ENCODE measurements at places on chromosomes 6 and 20. TPM values are rescaled to one million over a fixed set of nuclear protein-coding genes. Genes with fewer than 3 reads are reported as not detected.

GRCh38 chr6:153058291-153058690, 55.8 kb upstream of the MTRF1L start:
- no peak for DNase-seq

DNA sequence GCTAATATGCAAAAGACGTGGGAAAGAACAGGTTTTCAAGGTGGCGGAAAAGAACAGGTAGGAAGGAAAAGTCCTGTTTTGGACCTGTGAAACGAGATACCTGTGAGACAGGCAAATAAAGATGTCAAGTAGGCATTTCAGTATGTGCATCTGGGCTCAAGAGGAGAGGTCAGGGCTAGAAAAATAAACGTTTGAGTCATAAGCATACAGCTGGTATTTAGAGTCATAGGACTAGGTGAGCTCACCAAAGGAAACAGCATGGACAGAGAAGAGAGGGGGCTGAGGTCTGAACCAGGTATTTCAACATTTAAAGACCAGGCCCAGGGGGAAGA, 14.9 kb downstream of the MTFR2 start:
- no peak for DNase-seq

GRCh38 chr6:36914227-36914794, 28.6 kb downstream of the C6orf89 start:
- DNase-seq, result no peak

DNA sequence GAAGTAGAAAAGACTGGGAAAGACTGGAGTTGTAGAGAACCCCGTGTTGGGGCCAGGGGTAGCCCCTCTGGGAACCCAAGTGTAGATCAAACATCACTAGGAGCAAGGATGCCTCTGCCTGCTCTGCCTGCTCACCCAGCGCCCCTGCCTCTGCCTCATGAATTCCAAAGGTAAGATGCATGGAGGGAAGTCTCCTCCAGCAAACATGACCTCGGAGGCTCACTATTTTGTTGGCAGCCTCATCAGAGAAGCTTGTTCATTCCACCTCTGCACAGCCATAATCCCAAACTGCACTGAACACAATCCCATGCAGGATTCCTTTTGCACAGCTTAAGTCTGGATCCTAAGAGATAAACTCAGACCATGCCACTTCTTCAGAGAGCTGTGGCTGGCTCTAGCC, 4.9 kb downstream of the FRS3 start:
- no peak for DNase-seq

GRCh38 chr6:165110860-165111259, 198.5 kb downstream of the C6orf118 start:
- no peak for DNase-seq

DNA sequence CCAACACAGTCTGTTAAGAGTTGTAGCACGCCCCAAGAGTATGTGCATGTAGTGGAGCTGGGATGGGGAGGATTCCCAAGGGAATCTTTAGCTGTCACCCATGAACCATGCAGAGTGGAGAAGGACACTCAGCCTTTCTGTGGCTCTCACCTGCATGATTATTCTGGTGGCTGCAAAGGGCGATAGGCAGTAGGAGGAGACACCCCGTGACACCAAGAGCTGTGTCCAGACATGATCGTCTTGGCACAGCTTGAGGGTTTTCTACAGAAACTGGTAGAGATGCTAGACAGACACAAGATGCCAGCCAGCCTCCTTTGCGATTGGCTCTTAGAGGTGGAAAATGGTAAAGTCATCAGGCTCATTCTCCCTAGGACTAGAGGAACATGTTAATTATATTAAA, 3.1 kb upstream of the CSE1L start:
- DNase-seq, result no peak

DNA sequence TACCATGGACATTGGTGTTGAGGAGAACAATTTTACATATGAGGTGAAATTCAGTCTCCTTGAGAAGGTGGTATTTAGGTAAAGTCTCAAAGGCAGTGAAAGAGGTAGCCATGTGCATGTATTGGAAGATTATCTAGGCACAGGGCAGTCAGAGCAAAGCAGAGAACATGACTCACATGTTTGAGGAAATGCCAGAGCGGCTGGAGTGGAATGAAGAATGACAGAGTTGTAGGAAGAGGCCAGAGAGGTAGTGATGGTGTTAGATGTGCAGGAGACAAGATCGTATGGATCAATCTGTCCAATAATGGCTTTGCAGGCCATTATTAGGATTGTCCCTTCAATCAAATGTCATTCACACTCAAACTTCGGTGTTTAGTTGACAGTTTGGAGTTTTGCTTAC, 449.4 kb upstream of the PTCHD4 start:
- DNase-seq, result no peak

DNA sequence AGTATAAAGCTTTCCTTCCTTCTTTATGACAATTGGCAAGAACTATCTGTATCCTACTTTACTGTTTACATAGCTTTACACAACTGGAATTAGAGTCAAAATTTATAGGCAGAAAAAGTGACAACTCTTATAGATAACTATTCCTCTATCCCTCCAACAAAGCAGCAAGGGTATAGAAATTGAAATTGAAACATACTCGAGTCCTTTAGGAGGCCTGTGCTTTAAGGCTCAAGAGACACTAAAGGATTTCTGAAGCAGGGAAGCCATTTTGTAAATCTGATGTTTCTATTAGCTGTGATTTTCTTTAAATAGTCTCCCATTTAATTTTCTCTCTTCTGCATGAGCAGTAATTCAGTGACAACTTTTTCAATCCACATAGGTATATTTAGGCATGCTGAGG, 567.6 kb upstream of the MAN1A1 start:
- no peak for DNase-seq

DNA sequence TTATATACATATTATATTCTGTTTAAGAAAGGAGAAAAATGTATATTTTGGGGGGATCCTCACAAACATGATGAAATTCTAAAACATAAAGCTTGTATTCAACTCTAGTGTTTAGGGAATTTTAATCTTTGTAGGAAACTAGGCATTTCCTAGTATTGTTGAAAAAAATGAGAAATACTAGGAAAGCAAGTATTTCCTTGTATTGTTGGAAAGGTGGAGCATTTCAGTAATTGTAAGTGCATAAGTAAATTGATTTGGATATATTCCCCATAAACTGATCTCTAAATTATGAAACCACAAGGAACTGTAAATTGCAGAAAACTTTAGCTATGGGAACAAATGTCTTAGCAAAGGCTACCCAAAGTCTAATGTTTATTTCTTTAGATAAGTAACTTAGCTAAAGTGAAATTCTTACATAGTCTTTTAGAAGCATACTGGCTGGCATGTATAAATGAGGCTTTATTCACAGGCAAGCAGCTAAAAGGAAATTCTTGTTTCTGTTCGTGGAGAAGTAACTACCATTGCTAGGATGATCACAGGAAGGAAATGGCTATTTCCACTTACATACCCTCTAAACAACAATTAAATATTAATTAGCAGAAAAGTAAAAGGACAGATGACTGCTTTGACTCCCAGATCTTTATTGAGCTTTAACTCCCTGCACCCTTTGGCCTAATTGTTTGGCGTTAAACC, 19.9 kb upstream of the NRN1 start:
- DNase-seq, result no peak

GRCh38 chr6:121816906-121817540, 381.6 kb downstream of the GJA1 start:
- DNase-seq, result no peak

GRCh38 chr6:42106112-42107023, 36.1 kb downstream of the C6orf132 start:
- no peak for DNase-seq

DNA sequence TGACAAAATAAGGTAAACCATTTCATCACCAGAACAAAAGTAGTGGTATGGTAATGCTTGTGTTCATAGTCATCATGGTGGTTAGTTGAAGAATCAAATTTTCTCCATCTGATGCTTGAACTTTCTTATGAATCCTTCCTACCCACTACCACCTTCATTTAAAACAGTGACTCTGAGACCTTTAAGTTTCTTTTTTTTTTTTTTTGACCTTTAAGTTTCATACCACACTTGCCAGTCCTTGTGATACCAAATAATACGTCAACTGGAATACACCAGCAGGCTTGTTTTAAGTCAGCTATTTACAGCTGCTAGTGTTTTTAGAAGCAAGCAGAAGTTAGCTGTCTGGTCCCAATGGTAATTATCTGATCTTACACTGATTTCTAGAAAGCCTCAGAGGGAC, 413.4 kb upstream of the SOX4 start:
- DNase-seq, result no peak

GRCh38 chr6:25476126-25476525, 175.9 kb upstream of the SCGN start:
- no peak for DNase-seq

DNA sequence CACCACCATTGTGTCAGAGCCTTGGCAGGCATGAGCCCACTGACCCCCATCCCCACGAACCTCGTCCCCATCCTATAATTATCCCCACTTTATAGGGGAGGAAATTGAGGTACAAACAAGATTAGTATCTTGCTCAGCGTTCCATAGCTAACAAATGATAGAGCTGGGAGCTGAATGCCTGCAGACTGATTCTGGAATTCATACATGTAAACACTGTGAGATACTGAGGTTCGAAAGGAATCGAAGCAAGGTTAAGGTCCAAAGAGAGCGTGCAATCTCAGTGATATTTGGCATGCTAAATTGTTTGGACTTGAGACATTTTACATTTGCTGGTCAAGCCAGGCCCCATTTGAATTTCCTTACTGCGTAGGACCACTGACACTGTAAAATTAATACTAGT, 746.6 kb downstream of the COL12A1 start:
- DNase-seq, result no peak

- no peak for DNase-seq
Measured at GRCh38 chr6:159056003-159056402, 11.2 kb upstream of the TAGAP start.

DNA sequence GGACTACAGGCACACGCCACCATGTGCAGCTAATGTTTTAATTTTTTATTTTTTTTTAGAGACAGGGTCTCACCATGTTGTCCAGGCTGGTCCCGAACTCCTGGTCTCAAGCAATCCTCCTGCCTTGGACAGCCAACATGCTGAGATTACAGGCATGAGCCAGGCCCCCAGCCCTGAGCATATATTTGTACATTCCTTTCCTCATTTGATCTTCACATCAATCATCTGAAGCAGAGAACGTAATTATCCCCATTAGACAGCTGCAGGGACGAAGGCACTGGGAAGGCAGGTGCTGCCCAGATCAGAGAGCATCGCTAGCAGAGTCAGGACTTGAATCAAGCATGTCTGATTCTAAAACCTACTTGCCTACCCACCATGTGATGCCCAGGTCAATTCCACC, 41.0 kb upstream of the SIRPA start:
- DNase-seq, result no peak

DNA sequence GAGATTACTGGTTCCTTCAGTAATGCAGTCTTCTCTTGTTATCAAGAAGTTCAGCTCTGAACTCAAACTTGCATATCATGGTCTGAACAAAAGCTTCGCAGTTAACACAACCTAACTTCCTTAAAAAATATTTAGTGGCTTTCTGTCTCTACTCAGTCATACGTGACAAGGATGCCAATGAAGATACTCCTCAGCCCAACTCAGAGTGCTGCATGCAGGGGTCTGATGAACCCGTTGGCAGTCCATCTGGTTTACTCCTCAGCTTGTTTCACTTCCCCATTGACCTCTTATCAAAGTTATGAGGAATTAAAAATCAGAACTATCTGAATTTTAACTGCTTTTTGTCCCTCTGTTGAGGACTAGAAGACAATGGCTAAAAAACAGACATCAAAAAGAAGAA, 56.6 kb upstream of the RIN2 start:
- no peak for DNase-seq

DNA sequence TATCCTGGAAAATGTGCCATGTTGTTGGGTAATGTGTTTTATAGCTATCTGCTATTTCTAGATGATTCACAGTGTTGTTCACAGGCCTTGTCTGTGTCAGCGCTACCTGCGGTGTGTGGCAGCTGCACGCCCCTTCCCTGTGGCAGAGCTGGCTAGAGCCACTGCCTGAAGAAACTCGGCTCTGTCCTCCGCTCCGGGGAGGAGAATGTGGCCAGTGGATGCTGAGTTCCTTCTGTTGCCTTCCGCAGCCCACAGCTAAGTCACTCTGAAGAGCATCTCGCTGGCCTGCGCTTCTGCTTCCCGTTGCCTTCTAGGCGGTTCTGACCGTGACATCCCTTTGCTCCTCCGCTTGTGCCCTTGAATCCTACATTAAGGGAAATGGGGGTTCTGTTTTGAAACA, 135.1 kb downstream of the PLG start:
- no peak for DNase-seq

Gene LAMA5
- total RNA-seq, result 11.4 TPM

Gene PSORS1C1
- total RNA-seq, result not detected

Gene GGTLC1
- total RNA-seq, result not detected

Gene BNIP5
- under 0.01 TPM for total RNA-seq

Gene FAM217A
- not detected for total RNA-seq

Gene FRMD1
- not detected for total RNA-seq

All from frontal cortex (tissue), 4 donors.